ENCODE measurements at places on chromosomes 5 and 9. TPM values are rescaled to one million over a fixed set of nuclear protein-coding genes. Genes with fewer than 3 reads are reported as not detected.

GRCh38 chr5:57167201-57167600 lies 6.7 kb upstream of the GPBP1 start:
- no peak for DNase-seq

- DNase-seq, result no peak
Observed at GRCh38 chr9:3874449-3875360, 348.9 kb upstream of the RFX3 start.

DNA sequence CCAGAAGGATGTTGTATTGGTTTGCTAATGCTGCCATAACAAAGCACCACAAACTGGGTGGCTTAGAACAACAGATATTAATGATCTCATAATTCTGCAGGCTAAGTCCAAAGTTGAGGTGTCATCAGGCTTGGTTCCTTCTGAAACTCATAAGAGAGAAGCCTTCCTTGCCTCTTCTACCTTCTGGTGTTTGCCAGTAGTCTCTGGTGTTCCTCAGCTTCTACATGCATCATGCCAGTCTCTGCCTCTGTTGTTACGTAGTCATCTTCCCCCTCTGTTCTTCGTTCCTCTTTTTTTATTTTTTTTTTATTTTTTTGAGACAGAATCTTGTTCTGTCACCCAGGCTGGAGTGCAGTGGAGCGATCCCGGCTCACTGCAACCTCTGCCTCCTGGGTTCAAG lies 61.8 kb downstream of the LRRC70 start:
- no peak for DNase-seq

DNA sequence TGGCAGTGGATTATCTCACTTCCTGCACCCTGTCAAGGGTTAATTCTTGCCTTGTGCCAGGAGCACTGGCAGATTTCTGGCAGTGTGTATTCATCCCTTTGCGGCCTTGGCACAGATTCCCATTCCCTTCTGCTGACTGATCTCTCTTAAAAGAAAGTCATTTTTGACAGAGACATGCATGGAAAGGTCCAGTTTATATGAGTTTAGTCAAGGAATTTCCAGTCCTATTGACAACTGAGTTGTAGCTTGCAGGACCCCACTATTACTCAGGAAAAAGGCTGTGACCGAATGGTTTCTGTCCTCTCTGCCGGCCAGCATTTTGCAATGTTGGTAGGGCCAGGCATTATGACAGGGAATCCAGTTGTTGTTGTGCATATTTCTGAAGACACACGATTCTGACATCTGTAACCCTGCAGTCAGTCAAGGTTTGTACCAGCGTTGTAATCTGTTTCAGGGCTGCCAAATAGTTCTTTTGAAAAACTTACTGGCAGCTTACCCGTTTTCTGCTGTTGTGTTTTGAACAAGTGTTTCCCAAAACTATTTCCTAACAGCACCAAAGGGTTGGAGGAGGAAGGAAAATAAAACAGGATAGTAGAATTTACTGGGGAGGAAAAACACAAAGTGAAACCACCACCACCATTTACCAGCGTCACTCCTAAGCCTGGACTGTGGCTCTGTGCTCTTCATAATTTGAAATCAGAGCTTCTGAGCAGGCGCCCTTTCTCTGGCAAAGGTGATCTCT lies 243.4 kb upstream of the KLF4 start:
- no peak for DNase-seq

DNA sequence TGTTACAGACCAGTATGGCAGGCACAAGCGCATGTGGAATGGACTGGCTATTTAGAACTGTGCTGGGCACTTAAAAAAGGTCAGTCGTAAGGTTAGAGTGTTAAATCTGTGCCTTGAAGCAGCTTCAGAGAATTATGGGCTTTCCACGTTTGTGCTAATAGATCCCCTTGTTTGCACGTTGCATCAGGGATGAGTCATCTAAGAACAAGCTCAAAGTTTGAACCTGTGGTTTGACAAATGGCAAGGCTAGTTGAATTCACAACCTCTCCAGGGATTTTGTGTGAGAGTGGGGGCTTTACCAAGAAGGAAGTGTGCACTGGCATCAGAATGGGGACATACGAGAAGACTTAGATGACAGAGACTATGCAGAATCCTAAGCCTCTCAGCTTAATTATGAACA lies 249.6 kb downstream of the IRX1 start:
- no peak for DNase-seq

DNA sequence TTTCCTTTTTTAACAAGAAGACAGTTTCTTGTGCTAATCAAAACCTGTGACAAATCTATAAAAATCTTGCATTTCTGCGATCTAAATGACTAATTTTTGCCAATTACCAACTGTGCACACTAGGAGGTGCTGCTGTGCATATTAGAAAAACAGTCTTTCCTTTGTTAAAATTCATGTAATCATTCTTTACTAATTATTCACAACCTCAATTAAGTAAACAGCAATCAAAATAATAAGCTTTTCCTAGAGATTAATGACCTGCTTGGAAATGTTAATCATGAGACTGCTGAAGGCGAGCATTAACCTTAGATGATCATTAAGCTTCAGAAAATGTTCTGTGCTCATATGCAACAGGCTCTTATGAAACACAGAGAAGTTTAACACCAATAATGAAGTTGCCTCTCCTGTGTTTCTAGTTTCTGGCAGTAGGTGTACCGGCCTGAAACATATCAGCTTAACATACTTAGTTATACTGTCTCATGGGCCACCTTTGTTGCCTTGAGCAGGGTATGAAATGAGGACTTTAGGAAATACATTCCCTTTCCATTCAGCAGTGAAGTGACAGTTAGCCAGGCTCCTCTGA lies 17.7 kb downstream of the RFESD start:
- no peak for DNase-seq

DNA sequence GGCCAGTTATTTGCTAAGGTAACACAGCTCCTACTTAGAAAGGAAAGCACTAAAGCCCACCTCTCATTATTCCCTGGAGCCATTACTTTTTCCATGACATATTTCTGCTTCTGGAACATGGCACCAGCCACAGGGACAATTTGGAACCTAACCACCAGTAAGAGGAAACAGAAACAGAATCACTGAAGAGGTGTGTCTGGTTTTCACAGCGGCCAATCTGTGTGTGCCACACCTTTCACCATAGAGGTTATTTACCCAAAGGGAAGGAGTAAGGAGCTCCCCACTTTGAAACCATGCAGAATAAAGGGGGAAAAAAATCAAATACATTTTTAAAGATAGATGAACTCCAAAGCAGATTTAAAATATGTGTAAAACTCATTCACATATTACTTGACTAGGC lies 21.1 kb downstream of the PRUNE2 start:
- no peak for DNase-seq

DNA sequence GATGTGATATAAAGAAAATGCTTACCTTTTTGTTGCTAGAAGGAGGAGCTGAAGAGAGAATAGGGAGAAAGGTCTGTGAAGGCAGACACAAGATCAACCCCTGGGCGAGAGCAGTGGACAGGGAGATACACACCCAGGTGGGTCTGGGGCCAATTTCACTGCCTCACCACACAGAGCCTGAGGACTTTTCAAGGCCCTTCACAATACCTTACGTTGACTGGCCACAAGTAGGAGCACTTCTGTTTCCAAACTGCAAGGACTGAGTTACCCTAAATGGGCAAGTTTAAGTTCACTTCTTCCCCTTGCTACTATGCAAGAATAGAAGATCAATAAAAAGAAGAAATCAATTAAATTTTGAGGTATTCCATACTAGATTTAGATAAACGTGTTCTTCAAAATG lies 174.5 kb upstream of the SLC12A2 start:
- DNase-seq, result no peak

- no peak for DNase-seq
Observed at GRCh38 chr5:43704243-43704642, 101.3 kb downstream of the NNT start.

GRCh38 chr5:95915999-95916686 lies 45.5 kb downstream of the ELL2 start:
- no peak for DNase-seq

DNA sequence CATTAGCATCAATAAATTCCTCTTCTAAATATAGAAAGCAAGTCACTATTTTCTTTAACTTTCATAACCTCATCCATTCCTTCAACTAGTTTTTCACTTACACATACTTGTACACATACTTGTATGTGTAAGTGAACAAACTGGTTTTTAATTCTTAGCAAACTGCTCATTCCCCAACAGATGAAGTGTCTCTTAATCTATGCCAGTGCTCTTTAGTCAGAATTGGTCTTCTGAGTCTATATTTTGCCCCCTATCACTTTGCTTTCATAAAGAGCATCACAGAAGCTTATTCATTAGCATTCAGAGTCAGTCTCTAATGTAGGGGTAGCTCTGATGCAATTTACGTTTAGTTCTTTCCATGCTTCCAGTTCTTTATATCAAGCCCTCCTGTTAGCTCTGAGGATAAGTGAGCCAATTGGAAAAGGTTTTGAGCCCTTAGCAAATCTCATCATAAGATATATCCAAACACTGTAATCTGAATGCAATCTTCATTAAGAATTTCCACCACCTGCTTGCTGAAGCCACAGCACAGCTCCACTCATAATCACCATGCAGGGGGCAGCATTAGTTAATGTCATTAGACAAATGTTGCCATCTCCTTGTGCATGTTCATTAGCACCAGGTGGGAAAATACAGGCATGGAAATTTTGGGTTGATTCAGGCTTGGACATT lies 178.5 kb upstream of the SLC24A2 start:
- DNase-seq, result no peak

GRCh38 chr5:131684595-131684994 lies 49.6 kb upstream of the RAPGEF6 start:
- DNase-seq, result no peak

DNA sequence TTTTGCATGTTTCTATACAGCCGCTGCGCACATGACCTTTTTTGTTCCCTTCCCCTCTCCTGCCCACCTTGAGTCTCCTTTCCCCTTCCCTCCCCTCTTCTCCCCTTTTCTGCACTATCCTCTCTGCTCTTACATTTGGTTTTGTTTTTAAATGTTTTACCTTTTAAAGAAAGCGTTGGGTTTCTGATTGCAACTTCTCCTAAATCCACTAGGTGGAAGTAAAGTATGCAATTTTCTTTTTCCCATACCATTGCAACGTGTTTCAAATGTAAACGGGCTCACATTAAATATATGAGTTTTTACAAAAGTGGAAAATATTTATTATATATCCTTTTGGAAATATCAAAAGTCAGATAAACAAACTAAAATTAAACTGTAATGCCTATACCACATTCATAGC lies 500.9 kb downstream of the DIRAS2 start:
- DNase-seq, result no peak

- DNase-seq, result peak; percentile 19
Observed at GRCh38 chr9:93098236-93098946, 2.4 kb downstream of the CARD19 start.

DNA sequence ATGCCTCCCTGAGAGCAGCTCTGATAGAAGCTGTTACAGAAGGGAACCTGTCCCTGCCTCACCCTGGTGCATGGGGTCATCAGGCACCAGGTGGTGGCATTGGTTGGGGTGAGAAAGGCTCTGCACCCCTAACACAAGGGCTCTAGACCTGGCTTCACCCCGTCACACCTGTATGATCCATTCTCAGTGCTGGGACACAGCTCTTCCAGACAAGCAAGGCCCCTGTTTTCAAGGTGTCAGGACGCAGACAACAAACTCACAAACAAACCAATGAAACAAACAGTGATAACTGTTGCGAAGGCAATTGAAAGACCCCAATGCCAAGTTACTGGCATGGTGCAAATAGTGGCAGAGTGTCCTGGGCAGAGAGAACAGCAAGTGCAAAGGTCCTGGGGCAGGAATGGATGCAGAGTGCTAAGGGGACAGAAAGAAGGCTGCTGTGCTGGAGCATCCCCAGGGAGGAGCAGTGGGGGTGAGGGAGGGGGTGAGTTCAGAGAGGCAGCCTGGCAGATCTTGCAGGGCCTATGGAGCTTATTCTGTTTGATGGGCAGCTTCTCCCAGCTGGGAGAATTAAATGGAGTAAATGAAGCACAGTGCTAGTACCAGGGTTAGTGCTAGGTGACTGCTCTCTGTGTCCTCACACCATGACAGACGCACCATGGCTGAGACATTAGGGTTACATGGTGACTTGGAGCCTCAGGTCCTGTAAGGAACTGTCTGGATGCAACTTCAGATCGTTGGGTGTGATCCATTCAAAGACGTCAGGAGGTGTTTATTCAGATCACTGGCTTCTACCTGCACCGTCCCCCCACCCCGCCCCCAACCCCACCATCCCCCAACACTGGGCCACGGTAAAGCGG lies 67.9 kb upstream of the UNC5A start:
- no peak for DNase-seq

GRCh38 chr5:75720882-75721281 lies 3.6 kb upstream of the POC5 start:
- DNase-seq, result no peak

DNA sequence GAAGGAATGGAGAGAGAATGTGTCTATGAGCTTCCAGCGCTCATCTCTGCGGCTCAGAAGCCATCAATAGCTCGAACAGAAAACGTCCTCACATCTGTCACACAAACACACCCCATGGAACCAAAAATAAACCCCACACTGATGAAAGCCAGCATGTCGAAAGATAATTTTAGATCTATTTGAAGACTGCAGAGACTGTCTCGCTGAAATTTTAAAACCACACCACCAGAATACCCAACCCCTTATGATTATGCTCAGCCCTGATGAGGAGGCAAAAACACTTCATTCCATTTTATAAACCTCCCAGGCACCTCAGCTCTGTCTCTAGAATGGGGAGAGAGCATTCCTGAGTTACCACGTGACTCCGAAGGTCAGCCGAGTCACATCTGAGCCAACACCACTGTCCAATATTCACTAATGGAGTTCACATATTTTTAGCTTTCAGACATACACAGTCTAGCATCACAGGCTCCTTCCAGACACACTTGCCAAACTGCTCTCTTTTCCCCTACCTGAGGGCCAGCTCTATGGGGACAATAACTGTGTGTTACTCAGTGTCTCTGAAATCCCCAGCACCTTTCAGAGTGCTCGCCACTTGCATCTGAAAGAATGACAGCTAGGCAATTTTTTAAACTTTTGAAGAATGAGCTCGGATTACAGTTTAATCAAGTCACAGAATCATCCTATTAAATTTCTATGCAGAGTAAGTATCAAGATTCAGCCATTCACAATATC lies 63.2 kb downstream of the SERINC5 start:
- no peak for DNase-seq

DNA sequence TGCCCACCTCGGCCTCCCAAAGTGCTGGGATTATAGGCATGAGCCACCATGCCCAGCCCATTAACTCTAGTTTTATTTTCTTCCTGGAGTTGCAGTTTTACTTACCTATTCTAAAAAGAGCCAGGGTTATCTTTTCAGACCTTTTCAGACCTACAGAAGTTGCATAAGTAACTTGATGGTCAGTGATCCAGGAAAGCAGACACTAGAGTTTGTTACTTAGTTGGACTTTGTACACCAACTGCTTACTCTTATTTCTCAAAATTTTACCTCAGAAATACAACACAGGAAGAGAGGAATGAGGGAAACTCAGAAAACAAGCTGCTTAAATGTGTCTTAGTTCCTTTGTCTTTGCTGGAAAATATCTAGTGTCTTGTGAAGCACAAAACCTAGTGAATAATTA lies 25.4 kb downstream of the RAD23B start:
- DNase-seq, result no peak

GRCh38 chr5:66788556-66788955 lies 192.4 kb downstream of the MAST4 start:
- DNase-seq, result no peak

The LHX6 gene
- 2.8 TPM for total RNA-seq

The RASGRF2 gene
- total RNA-seq, result 1.4 TPM

The TPM2 gene
- 188 TPM for total RNA-seq

The IL13 gene
- total RNA-seq, result not detected

The ANXA6 gene
- 143 TPM for total RNA-seq

The C9orf153 gene
- 0.27 TPM for total RNA-seq

The SLC6A18 gene
- not detected for total RNA-seq

The PCDHGB4 gene
- total RNA-seq, result 40.8 TPM

Data from glutamatergic neuron (in vitro differentiated cells).